ENCODE measurements at places on chromosomes 5 and 9. TPM values are rescaled to one million over a fixed set of nuclear protein-coding genes. Genes with fewer than 3 reads are reported as not detected.

DNA sequence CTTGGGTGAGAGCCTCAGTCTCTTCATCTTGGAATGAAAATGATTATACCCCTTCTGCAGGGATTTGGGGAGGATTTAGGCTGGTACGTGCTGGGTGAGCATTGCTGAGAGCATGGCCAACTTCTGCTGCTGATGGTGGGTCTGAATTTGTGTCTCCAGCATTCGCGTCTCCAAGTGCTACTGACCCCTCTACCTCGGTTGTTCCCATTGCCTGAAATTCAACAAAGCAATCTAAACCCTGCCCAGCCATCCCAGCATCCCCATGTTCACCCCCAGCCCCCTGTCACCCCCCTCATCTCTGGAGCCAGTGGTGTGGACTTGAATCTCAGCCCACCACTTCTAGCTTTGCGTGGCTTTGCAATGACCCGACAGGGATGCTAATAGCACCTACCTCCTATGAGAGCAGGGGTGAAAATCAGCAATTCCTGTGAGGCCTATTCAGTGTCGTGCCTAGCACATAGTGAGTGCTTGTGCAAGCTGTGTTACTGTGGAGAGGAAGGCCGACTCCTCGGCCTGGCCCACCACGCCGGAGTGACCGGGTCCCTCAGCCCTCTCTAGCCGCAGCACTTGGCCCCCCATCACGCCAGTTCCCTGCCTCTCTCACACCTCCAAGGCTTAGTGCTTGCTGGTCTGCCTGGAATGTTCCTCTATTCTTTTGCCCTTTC, 43.4 kb upstream of the SH3PXD2B start:
- DNase-seq: no peak

DNA sequence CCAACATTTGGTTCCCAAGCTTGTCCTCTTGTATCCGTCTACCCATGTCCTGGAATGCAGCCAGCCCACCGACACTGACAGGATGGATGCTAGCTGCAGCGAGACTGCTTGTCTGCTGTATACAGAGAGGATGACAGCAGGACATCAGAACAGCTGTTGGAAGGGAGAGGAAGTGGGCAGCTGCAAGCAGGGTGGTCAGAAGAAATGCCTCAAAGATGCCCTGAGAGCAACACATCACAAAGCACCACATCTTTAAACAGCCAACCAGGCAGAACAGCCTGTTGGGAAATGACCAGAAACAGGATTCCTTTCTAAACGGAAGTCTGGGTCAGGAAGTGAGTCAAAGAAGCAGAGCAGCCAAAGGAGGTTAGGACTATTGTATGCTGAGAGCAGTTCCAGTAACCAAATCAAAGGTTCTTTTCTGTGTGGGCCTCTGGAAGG, 219.1 kb downstream of the NDUFS4 start:
- DNase-seq: no peak

DNA sequence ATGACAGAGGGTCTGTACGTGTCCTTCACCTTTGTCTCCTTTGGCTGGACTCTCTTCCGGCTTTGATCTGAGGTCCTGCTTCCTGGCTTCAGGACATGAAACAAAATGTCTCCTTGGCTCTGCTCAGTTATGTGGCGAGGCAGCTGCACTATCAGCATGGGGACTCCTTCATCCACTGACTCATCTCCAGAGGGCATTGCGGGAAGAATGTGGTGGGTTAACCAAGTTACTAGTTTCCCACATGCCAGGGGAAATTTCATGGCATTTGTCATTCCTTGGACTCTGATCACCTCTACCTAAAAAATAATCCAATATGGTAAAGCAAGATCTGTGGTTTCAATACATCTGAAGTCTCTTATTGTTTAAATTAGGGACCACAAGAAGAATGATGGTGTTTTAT, 259.7 kb downstream of the MED10 start:
- no peak for DNase-seq

DNA sequence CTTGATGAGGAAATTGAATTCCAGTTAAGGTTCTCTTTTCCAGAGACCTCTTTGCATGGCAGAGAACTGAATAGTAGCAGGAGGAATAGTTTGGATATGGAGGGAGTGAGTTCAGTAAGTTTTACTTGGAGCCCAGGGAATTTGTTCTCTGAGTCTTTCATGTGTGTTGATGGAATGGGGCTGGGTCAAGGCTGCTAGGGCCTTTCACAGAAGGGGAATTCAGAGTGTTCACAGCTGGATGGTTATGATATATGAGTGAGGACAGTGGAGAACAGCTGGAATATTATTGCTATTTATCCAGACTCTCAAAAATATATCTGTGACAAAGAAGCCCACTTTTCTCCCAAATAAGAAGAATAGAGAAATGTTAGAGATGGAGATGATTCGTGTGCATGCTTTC, 372.8 kb downstream of the PLK2 start:
- no peak for DNase-seq

Gene CAVIN4
- total RNA-seq: 14.7 TPM

All from frontal cortex (tissue), 4 donors.